Type B pancreatic cell (in vitro differentiated cells): ENCODE measurements at places on chromosomes 13 and 19. TPM values are rescaled to one million over a fixed set of nuclear protein-coding genes. Genes with fewer than 3 reads are reported as not detected.

The CYP2A6 gene
- total RNA-seq: not detected in 2 replicates

The NKPD1 gene
- 0.56 and 1.3 TPM in 2 replicates for total RNA-seq

DNA sequence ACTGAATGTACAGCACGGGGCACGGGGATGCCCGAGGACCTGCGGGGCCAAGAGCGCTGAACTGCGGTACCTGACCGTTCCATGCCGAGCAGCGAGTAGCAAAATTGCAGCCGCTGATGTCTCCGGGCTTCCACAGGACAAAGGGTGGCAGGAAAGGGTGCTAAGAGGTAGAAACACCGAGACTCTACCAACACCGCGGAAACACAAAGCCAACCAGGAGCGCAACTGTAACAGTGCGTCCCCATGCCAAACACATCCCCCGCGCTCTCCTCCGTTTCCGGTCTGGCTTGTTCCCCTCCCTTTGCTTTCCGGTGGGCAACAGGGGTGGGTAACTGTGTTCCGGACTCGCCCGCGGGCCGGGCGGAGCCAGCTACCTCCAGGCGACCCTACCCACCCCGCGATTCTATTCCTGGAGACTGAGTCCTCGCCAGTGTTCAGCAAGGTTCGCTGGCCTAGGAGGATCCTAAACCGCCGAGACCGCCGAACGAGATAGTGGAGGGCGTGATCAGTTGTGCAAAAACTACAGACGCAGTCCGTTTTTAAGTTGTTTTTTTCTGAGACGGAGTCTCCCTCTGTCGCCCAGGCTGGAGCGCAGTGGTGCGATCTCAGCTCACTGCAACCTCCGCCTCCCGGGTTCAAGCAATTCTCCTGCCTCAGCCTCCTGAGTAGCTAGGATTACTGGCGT lies 34.9 kb upstream of the NEK3 start:
- peak; percentile 93 for DNase-seq

GRCh38 chr19:10686661-10687517 lies 14.3 kb upstream of the QTRT1 start:
- no peak for DNase-seq

DNA sequence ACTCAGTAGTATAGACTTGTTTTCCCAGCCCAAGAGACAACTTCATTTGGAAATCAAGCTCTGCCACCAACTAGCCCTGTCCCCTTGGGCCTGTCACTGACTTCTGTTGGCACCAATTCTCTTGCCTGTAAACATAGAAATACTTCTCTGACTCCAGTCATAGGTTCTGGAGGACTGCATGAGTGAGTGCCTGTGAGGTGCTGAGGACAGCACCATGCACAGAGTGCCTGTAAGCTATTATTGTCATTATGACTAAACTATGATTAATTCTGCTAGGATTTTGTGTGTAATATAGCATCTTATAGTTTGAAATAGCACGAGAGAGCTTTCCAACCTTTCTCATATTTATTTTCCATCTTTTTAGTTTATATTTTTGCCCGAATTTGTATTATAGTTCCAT lies 247.9 kb downstream of the MYO16 start:
- no peak for DNase-seq
